ENCODE measurements at places on chromosomes 3 and 15.

GRCh38 chr15:72554471-72555425 is 80.6 kb downstream of the ARIH1 start:
- peak; percentile 5 for DNase-seq

- DNase-seq: no peak
These were observed 910.7 kb downstream of the TBL1XR1 start for GRCh38 chr3:176286476-176287085.

DNA sequence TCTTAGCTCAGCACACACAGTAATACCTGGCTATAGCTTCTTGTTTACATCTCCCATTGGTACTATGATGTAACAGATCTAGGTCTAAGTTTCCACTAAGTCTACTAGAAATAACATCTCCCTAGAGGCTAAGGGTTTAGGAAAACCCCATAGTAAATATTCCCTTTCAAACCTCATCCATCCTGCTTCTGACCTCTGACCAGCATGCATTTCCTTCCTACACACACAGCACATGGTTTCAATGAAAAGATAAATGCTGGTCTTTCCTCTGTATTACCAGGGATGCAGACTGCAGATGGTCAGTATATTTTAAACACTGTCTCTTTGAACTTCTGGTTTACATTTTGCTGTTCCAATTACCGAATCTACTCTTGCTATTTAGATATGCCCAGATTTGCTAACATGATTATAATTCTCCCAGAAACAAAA is 96.6 kb downstream of the EFL1 start:
- no peak for DNase-seq

DNA sequence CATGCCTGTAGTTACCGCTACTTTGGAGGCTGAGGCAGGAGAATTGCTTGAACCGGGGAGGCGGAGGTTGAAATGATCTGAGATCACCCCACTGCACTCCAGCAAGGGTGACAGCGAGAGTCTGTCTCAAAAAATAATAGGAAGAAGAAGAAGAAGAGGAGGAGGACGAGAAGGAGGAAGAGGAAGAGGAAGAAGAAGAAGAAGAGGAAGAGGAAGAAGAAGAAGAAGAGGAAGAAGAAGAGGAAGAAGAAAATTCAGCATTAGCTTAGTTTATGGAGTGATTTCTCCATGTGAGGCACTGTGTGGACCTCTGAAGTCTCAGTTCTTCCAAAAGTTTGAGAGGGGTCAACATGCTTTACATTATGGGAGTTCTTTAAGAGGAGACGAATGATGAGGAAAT is 17.4 kb upstream of the MEGF11 start:
- no peak for DNase-seq

DNA sequence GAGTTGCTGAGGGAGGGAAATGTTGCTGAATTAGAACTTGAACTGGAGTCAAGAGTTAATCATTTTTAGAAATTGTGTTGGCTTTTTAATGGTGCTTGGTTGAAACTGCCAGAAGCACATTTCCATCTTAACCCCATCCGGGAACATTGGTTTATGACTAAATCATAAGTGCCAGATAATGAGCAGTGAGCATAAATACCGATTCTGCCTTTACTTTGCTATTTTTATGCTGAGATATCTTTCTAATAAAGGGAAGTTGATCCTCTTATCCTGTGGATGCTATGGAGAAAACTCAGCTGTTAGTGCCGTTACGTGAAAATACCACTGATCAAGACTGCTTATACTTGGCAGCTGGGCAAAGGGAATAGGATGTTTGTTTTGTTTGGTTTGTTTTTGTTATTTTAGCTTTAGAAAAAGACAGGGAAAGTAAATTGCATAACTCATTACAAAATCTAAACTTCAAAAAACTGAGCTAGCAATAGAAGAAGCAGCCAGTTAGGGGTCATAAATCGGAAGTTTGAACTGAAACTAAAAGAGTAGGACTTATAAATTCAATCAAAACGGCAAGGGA is 813.1 kb downstream of the NAALADL2 start:
- DNase-seq: no peak

- no peak for DNase-seq
These were observed 8.3 kb downstream of the IL5RA start for GRCh38 chr3:3101660-3102458.

DNA sequence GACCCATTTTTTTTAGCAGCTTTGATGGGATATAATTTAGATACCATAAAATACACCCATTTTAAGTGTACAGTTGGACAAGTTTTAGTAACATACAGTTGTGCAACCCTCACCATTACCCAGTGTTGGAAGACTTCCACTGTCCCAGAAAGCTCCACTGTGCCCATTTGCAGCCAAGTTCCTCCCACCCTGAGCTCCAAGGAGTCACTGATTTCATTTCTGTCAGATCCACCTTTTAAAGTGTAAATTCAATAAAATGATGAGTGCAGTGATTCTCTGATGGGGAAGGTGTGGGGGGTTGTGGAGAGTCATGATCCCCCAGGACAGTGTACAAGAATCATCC is 93.2 kb upstream of the IGF1R start:
- no peak for DNase-seq

- DNase-seq: no peak
These were observed 17.1 kb upstream of the CNTN3 start for GRCh38 chr3:74631351-74632140.

DNA sequence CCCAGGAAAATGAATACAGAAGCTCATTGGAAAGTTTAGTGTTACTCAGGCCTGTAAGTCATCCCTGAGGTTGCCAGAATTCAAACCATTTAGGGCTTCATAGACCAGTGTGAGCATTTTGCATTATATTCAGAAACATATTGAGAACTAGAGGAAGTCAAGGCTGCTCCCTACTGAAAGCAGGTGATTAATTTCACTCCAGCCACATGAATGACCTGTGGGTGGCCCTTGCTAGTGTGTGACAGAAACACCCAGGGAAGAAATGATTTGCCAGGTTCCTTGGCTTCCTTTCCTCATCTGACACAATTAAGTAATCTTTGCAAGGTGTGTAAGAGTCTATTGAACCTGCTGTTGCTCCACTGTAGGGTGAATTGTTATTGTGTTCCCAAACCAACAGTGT is 61.8 kb downstream of the GAP43 start:
- DNase-seq: no peak

DNA sequence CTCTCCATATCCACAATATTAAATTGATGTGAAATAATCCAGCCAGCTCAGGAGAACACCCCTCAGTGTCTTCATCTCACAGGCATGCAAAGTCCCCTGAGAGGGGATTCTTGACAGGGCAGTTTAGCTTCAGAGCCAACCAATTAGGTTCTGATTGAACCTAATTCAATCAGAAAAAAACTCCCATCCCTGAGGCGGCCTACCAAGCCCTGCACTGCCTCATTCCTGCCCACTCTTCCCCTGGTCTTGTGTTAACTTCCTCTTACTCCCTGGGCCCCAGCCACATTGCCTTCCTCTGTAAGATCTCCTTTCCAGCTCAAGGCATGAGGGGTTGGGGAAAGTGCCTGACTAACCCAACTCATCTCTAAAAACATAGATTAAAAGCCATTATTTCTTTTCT is 46.1 kb downstream of the FRMD4B start:
- DNase-seq: no peak

GRCh38 chr15:71808311-71809020 is 1.9 kb upstream of the NR2E3 start:
- no peak for DNase-seq

- no peak for DNase-seq
These were observed 50.1 kb downstream of the HCN4 start for GRCh38 chr15:73318463-73319351.

- DNase-seq: no peak
These were observed 69.4 kb downstream of the BFSP2 start for GRCh38 chr3:133469140-133469731.

DNA sequence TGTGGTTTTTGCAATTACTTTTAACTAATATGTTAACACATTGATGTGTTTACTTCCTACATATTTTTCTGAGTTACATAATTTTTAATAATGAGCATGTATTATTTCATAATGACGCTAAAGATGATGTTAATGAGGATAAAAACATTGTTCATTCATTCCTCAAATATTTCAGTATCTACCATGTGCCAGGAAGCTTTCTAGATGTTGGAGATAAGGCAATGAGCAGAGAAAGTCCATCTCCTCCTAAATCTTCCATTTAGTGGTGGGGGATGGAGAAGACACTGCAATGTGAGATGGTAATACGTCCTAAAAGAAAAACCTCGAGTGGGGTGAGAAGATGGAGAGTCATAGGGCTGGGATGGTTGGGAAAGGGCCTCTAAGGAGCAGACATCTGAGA is 132.7 kb downstream of the MYLK start:
- peak; percentile 47 for DNase-seq

- DNase-seq: no peak
These were observed 10.0 kb upstream of the PAQR5 start for GRCh38 chr15:69288531-69289341.

DNA sequence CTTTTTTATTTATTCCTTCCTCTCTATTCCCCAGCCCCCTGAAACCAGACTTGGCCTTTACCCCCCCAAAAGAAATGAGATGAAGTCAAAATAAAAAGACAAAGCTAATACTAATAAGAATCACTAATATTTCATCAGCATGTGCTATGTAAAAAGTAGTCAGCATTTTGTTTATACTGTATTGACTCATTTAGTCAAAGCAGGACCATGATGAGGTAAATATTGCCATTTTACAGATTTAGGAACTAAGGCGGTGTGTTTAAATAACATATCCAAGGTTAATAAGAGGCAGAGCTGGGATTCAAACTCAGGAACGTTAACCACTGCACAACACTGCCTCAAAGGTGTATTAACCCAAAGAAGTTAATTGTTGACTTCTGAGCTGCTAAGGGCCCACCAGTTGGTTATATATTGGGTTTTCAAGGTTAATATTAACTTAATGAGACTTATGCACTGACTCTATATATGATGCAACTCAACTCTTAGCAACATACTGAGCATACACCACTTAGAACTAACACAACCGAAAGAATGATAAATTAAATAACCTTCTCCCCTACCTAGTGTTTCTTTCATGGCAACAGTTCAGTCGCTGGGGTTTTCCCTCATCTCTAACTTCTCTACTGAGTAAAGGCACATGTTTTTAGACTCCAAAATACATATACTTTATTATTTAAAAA is 34.7 kb downstream of the FOXP1 start:
- DNase-seq: no peak

DNA sequence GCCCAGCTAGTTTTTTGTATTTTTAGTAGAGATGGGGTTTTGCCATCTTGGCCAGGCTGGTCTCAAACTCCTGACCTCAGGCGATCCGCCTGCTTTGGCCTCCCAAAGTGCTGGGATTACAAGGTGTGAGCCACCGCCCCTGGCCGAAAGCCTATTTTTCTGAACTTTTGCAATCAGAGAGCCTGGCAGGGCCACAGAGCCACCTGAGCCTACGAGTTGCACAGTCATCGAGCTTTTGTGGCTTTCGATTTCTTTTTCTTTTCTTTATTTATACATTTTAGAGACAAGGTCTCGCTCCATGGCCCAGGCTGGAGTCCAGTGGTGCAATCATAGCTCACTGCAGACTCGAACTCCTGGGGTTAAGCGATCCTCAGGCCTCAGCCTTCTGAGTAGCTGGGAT is 140.4 kb downstream of the NSMCE3 start:
- no peak for DNase-seq

DNA sequence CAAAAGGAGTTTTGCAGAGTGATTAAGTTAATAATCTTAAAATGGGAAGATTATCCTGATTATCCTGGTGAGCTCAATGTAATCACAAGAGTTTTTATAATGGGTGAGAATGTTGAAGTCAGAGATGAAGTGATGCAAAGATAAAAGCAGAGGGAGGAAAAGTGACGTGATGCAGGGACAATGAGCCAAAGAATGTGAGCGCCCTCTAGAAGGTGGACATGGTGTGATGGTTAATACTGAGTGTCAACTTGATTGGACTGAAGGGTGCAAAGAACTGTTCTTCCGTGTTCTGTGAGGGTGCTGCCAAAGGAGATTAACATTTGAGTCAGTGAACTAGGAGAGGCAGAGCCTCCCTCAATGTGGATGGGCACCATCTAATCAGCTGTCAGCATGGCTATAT is 569.6 kb upstream of the AGTR1 start:
- DNase-seq: no peak

- DNase-seq: no peak
These were observed 46.5 kb downstream of the PTPN9 start for GRCh38 chr15:75532413-75533250.

DNA sequence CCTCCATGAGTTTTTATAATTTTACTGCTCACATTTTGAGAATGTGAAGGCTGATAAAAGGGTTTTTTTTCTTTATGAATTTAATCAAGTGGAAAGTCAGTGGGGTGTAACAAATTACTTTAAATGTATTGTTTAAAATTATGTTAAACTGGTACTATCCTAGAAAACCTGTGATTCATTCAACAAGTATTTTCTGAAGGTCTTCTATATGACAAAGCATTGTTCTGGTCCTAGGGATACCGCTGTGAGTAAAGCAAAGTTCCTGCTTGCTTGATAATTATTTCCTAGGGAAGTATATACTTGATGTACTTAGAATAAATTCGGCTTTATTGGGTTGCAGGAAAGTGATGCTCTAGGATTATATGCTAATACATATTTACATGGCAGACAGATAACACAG is 152.8 kb upstream of the GOLGA6L4 start:
- DNase-seq: no peak

DNA sequence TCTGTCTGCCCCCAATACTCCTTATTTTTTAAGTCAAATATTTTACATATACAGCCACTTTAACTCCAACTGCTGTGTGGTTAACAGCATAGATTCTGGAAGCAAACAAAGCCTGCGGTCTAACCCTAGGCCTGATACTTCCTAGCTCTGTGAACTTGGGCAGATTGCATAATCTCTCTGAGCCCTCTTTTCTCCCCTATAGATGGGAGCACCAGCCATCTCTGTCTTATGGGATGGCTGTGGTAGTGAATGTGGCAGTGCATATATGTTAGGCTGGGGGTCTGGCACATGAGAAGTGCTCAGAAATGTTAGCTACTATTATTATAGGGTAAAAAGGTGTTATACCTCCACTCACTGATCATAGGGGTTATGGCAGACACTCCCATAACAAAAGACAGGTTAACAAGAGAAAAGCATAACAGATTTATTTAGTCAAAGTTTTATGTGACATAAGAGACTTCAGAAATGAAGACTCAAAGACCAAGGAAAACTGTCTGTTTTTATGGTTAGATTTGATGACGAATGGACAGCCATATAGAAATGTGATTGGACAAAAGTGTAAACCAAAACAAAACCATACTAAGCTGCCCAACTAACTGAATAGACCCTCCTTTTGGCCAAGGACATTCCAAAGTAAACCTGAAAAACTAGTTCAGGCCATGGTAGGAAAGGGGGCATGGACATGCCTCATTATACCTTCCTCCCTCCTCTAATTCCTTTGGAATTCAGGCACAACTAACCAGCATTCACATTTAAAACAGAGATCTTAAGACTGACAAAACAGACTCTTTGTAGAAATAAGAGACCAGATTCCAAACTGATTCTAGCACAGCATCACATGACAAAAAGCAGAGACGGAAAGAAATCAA is 53.9 kb upstream of the DAZL start:
- DNase-seq: no peak
